Central memory CD4-positive, alpha-beta T cell (primary cell): ENCODE measurements at places on chromosomes 1 and 21.

- DNase-seq = no peak
Measured at GRCh38 chr21:35850029-35850428, 210.3 kb downstream of the SETD4 start.

- DNase-seq = no peak
Measured at GRCh38 chr1:212234431-212235395, 50.5 kb upstream of the PPP2R5A start.

DNA sequence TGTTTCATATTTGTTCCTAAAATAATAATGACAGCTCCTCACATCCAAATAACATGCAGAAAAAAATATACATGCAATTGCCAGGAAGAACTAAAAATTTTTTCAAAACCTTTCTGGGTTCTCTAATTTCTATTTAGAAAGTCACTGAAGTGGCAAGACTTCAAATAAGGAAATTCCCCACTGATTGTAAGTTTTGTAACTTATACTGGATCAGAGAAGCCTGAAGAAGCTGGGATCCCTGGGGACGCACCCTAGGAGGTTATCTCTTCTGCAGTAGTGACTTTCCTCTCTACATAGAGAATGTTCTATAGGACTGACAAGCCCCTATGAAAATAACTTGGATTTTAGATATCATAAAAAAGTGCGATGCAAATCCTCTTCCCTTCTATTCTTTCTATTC is 182.6 kb downstream of the MRPL39 start:
- no peak for DNase-seq

DNA sequence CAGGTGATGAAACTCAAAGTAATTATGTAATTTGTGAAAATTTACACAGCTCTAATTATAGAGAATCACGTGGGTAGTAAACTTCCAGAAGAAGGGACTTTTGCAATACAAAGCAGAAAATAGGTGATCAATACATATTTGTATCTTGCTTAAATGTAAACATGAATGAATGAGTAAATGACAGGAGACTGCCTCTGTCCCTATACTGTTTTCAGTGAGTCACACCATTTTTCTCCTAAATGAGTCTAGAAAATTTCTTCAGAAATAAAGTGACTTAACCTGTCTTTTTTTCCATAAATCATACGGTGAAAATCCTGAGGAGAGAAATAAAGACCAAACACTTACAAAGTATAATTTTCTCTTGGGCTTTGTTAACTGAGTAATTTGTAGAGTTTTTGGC is 11.9 kb downstream of the RAP1A start:
- no peak for DNase-seq

DNA sequence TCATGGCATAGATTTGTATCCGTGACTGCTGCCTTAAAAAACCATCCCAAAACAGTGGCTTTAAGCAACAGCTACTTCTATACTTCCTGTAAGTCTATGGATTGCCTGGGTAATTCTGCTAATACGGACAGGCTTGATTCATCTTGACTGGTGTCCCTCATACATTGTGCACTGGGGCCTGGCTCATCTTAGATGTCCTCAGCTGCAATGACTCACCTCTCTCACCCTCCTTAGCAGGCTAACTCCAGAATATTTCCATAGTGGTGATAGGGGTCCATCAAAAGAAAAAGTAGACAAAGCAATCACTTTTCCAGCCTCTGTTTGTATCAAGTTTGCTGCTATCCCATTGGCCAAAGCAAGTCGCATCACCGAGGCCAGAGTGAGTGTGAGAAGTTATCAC is 409.1 kb upstream of the KAZN start:
- DNase-seq = no peak

DNA sequence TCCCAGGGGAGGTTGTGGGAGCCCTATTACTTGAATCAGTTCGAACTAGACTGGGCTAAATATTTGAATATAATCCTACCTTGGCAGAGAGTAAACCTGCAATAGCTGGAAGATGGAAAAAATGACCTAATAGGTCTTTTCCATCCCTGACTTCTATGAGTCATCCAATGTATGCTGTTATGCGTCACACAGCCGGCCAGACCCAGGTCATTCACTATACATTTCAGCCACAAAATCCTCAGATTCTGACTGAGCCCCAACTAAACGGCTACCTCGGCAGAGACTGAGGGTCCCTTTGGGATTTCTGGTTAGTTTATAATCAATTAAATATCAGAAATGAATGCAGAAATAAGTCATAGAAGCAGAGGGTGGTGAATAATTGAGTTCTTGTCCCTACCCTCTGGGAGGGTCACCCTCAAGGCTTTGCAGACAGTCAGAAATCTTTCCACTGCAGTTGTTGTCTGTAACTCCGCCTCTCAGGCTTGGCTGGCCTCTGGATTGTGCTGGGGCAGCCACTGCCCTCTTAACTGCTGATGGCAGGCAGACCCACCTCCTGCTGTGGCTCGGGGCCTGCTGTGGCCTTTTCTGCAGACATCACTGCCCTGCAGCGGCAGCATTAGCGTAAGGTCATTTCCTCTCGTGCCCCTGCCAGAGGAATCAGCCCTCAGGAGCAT is 240.5 kb downstream of the TGFB2 start:
- no peak for DNase-seq

DNA sequence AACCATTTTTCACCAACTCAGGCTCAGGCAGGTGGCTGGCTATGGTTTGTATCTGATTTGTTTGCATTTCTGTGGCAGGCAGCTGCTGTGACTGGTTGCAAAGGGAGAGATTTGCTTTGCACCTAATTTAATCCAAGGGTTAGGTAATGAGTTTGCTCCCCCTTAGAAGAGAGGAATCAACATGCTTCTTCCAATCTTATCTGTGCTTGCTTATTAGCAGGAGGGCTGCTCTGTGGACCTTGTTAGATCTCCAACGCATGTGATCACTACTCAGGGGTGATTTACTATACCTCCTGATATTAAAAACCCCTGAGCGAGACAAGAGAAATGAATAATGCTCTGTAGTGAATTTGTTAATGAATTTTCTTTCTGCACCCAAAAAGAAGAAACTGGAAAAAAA is 20.5 kb downstream of the OLFML3 start:
- DNase-seq = no peak

- no peak for DNase-seq
Measured at GRCh38 chr1:53392460-53392859, 64.6 kb upstream of the LRP8 start.

DNA sequence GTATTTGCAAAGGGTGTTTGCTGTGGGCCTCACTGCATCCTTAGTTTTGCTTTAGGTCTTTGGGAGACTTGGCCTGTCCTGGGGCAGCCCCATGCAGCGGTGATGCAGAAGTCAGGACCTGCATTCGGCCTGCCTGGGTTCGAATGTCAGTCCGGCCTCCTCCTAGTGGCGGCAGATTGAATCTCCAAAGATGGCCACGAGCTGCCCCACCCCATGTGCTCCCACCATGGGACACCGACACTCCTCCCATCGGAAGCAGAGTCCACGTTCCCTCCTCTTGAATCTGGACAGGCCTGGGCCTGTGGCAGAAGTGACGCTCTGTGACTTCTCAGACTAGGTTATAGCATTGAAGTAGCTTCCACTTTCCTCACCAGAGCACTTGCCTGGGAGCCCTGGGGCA is 16.3 kb upstream of the NPPB start:
- no peak for DNase-seq

GRCh38 chr1:181918880-181919525 is 142.5 kb downstream of the ZNF648 start:
- DNase-seq = no peak

GRCh38 chr1:225999912-226000337 is 782 bp upstream of the SDE2 start:
- peak; percentile 74 for DNase-seq

DNA sequence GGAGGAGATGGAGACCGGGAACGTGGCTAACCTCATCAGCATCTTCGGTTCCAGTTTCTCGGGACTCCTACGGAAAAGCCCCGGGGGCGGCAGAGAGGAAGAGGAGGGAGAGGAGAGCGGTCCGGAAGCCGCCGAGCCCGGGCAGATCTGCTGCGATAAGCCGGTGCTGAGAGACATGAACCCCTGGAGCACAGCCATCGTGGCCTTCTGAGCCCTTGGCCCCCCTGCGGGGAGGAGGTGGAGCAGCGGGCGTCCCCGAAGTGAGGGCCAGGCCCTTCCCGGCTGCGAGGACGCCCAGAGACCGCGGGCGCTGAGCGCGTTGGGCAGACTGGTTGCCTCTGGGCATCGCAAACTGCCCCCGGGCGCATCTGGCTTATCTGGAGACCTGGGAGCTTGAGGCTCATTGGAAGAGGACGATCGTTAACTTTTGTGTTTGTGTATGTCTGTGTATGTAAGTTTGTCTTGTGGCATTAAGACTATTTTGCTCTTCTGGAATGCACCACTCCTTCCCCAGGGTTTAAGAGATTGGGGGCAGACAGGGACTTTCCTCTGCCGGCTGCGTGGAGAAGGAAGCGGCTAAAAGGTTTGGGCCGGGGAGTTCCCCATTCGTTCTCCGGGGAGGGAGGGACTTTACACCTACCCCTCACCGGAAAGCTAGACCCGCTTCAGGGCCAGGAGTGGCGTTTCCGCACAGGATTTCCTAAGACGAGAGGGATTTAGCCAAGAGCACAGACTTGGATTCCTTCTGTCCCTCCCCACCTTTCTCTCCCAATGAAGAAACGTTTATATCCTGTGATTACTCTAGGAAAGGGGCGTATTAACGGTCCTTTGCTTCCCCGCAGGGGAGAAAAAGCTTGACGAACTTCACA is 1.4 kb downstream of the IER5 start:
- peak; percentile 84 for DNase-seq

DNA sequence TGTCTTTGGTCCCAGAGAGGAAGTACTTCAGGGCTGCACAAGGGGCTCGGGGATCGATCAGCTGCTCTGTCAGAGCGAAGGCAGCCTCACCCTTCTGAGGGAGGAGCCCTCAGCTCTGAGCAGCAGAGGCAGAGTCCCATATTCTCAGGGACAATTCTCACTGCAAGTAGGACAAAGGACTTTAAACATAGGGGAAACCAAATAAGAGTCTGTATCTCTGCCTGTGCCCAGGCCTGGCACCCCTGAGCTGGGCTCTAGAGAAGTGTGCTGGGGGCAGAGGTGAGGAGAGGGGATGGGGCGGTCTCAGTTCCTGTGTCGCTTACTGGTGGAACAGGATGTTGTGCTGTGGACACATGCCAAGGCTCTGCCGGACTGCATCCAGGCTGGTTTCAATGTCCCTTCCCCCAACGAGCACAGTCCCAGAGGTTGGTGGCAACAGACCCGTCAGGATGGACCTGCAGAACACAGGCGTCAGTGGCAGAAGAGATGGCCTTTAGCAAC is 76.6 kb downstream of the ABCA4 start:
- no peak for DNase-seq

DNA sequence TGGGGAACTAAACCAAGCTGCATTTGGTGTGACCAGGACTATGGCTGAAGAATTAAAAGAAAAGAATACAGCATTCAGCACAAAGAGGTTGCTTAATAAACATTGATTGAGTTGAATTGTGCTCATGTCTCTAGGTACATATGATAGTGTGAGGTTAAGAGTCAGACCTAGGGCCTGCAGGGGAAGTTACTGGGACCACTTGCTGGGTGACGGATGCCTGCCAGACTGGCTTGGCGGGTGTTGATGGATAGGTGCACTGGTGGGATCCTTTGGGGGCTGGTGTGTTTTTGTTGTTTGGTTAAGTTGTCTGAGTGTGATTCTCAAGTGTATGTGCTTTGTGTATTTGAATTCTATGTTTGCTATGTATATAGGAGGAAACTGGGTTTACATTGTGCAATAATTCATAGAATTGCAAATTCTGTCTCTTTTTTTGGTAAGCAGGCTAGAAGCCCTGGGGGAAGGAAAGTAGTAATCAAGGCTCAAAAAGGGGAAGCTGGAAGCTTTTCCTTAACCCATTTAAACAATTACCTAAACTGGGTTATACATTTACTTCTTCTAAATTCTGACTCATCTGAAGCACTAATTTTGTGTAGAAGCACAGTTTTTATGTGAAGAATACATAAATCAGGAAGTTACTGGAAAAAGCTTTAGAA is 1.8 kb downstream of the CD101 start:
- DNase-seq = no peak

GRCh38 chr1:33300673-33301072 is 20.2 kb downstream of the A3GALT2 start:
- no peak for DNase-seq

- DNase-seq = no peak
Measured at GRCh38 chr1:117210831-117211261, at the start of gene VTCN1. Gene VTCN1, minus strand, starts transcription at chr1:117210927. Its CDS starts 72 bp downstream, at chr1:117210855.

- DNase-seq = no peak
Measured at GRCh38 chr1:21906173-21907078, 30.7 kb downstream of the HSPG2 start.

- no peak for DNase-seq
Measured at GRCh38 chr1:32242341-32242851, 4.6 kb upstream of the FAM167B start.

- no peak for DNase-seq
Measured at GRCh38 chr1:181356505-181357340, 126.6 kb upstream of the CACNA1E start.

DNA sequence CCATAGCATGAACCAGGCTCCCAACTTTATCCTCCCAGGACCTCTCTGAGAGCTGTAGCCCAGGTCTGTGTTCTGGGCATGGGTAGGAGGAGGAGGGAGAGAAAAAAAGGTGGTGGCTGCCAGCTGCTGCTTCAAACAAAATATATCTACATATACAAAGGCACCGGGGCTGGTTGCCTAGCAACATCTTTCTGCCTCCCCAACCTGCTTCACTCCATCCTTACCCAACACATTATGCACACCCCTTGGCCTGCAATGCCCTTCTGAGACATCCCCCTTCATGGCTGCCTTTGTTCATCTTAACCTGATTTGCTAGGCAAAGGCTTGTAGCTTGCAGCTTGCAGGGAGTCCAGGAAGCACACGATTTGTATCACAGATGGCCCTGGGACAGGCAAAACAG is 27.2 kb upstream of the ATP1A1 start:
- peak; percentile 81 for DNase-seq

GRCh38 chr1:209617047-209617673 is 33.6 kb downstream of the CAMK1G start:
- DNase-seq = no peak

DNA sequence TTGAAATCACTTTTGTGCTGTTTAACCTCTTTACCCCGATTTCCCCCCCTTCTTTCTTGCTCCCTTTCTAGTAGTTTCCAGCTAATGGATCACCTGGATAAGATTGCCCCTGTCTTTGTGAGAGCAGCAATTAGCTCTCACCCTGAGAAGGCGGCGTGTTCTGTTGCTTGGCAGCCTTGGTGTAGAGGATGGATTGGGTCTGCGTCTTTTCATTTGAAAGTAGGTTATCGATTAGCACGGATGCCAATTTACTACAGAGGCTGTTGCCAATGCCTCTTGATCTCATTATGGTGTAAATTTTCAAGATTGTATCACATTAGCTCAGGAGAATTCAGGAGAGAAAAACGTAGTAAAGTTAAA is 26.4 kb downstream of the KIF26B start:
- no peak for DNase-seq

GRCh38 chr1:177065430-177065829 is 99.1 kb downstream of the ASTN1 start:
- no peak for DNase-seq

- DNase-seq = no peak
Measured at GRCh38 chr1:186330758-186331157, 44.3 kb downstream of the TPR start.

- DNase-seq = peak; percentile 34
Measured at GRCh38 chr1:175192111-175192629, 406 bp downstream of the KIAA0040 start.
